ENCODE measurements at places on chromosomes 16 and 17. TPM values are rescaled to one million over a fixed set of nuclear protein-coding genes. Genes with fewer than 3 reads are reported as not detected.

DNA sequence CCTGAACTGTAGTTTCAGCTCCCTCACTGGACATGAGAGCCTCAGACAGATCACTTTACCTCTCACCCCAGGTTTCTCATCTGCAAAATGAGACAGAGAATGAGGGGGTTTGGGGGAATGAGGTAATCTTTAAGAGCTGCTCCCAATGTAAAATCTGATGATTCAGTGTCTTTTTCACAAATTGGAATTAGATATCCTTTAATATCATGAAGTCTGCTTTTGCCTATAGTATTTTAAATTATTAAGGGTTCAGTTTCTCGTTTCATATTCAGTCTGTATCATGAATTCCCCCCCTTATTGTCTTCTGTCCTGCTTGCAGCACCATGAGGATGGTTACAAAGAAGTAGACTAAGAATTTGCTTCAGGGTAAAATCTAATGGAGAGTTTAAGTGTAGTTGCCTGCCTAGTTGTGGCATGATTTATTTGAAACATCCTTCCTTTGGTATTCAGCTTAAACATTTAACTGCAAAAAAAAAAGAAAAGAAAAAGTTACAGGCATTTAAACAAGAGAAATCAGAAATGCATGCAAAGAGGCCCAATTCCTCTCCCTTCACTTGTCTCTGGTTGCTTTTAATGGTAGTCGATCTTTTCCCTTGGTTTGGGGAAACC, 77.3 kb downstream of the WNT3 start:
- no peak for DNase-seq

The RDM1 gene
- total RNA-seq, result 9.7 TPM

GRCh38 chr17:60188759-60189158, 39.0 kb downstream of the CA4 start:
- DNase-seq, result no peak

The MT4 gene
- not detected for total RNA-seq

DNA sequence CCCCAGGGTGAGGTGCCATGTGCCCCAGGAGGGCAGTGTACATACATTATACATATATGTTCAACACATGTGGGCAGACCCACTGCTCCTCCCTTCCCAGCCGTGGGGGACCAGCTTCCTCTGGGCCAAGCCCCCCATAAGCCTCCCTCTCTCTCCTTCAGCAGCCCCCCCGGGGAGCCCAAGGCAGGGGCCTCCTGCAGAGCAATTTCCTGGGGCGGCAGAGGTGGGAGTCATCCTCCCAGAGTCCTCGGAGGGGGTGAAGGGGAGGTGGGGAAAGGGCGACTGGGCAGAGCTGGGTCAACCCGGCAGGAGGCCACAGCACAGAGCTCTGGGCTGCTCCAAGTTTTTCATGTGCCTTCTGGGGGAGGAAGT, 235.1 kb downstream of the ZNF423 start:
- DNase-seq, result no peak

DNA sequence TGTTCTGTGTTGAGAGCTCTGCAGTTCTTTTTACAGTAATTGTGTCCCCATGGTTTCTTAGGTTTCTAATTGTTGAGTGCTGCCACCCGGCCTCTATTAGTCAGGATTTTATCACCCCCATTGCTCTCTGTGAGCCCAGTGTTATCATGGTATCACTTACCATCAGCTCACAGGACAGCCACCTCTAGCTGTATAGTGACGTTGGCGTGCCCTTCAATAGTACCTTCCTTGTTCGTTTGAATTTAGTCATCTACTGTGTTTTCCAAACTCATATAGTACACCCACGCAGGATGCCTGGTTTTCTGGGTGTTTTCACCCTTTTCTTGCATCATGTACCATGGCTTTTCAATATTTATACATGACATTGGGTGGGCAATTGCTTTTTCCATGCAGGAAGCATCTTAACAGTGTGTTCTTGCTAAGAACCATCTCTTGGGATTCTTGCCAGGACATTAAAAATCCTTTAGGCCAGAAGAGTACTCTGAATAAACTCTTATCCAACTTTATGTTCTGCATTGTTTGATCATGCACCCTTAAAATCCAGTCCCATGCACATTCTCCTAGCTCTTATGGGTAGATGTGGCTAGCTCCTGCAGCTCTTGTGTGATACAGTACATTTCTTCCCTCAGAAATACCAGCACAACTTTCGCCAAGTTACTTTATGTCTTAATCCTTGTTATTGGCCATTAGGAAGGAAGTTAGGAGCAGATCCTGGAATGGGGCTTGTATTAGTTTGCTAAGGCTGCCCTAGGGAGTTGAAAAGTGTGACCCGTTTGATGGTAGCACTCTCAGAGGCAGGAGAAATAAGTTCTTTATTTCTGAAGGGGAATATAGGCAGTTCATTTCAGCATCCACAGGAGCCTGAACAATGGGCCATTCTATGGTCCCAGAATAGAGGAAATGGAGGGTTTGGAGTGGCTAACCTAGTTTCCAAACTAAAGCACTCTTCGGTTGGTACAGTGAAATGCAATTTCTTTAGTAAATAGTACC, 11.3 kb upstream of the ABCA10 start:
- DNase-seq, result no peak

The KRT12 gene
- not detected for total RNA-seq

DNA sequence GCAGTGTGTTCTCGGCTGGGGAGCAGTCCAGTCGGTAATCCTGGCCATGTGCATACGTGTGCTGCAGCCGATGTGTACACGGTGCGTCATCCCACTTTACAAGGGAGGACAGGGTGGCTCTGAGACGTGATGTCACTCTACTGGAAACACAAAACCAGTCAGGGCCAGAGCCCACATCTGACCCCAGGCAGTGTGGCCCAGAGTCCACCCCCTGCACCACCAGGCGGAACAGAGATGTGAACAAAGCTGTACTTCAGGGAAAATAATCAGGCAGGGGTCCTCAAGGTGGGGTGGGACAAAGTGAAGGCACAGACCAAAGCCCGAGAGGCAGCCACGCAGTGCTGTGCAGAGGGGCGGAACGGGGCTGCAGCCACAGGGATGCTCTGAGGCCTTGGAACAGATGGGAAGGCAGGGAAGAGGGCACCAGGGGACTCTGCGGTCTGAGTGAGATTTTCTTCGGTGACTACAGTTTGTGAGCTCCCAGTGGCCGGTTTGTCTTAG, 181.5 kb downstream of the ZNF423 start:
- DNase-seq, result no peak

GRCh38 chr16:88069397-88070168, 118.3 kb downstream of the BANP start:
- peak; percentile 39 for DNase-seq

DNA sequence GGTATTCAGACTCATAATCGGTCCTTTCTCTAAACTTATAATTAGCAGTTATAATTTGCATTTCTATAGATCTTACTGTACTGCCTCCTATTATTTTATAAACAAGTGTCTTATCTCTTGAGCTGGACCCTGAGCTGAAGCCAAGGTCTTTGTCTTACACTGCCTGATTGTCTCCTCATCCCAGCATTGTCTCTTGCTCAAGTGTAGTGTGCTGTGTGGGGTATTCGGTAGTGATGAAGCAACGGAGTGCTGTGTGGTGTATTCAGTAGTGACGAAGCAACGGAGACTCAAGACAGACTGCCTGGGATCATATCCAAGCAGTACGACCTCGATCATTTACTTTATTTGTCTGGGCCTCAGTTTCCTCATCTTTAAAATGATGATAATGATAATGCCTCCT, 69.3 kb downstream of the COX10 start:
- no peak for DNase-seq

- DNase-seq, result no peak
These were observed 2.2 kb upstream of the P2RX5 start for GRCh38 chr17:3698139-3698538.

GRCh38 chr16:50152351-50152806, 727 bp upstream of the TENT4B start:
- peak; percentile 68 for DNase-seq

The PPL gene
- 0.11 TPM for total RNA-seq
